NCI-H526 (cell line): ENCODE measurements at places on chromosomes 1 and 21.
A peak's percentile ranks its signal among the peaks of the same experiment; 100 is the strongest.

- DNase-seq: no peak
These were observed 10.0 kb downstream of the FAM229A start for GRCh38 chr1:32352239-32352745.

GRCh38 chr1:51784997-51785421 is 93.5 kb downstream of the NRDC start:
- no peak for DNase-seq

GRCh38 chr1:89363638-89364536 is at the start of gene GBP6:
Gene GBP6 (plus strand): TSS chr1:89364059. CDS start chr1:89368552, 4,493 bp downstream.
- DNase-seq: no peak

GRCh38 chr1:228861832-228862180 is 126.5 kb downstream of the RHOU start:
- no peak for DNase-seq

GRCh38 chr1:2074396-2074795 is 24.2 kb downstream of the PRKCZ start:
- DNase-seq: peak; percentile 36

DNA sequence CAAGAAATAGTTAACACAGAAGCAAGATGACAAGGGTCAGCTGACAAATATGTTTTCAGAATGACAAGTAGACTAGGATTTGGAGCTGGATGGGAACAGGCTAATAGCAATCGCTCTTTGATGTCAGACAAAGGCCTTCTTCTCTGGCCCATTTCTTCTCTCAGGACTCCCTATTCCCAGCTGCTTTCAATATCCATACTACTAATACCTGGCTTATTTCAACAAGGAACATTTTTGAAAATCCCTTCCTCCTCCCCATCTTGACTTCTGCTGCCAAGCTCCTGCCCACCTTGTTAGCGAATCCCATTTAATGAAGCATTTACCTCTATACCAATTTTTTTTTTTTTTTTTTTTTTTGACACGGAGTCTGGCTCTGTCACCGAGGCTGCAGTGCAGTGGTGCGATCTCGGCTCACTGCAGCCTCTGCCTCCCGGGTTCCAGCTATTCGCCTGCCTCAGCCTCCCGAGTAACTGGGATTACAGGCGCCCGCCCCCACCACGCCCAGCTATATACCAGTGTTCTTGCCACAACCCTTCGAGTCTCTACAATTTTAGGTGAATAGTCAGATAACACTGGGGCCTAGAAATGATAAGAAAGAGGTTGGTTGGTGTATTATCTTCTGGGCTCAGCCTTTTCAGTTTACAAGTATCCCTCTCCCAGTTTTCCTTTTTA is 68.4 kb downstream of the MACF1 start:
- no peak for DNase-seq

GRCh38 chr1:2135441-2135841 is 59.1 kb downstream of the FAAP20 start:
- peak; percentile 56 for DNase-seq

GRCh38 chr1:44842862-44843655 is at the start of gene PTCH2:
Gene PTCH2 (minus strand): TSS chr1:44843253. CDS start chr1:44842932, 321 bp downstream.
- peak; percentile 67 for DNase-seq

GRCh38 chr1:1842360-1843146 is 48.3 kb downstream of the GNB1 start:
- no peak for DNase-seq

GRCh38 chr1:213530611-213531320 is 457.0 kb upstream of the PROX1 start:
- DNase-seq: no peak

GRCh38 chr1:19044975-19045831 is 88.7 kb upstream of the IFFO2 start:
- no peak for DNase-seq
